ENCODE measurements at places on chromosomes 1 and 21. TPM values are rescaled to one million over a fixed set of nuclear protein-coding genes. Genes with fewer than 3 reads are reported as not detected.

Gene TMIGD3
- 0.85 TPM for total RNA-seq

Gene EIF4G3
- total RNA-seq, result 33.9 TPM

Gene SPRR1B
- total RNA-seq, result not detected

Gene SDHB
- total RNA-seq, result 393 TPM

Gene MXRA8
- 20.2 TPM for total RNA-seq

Gene NSL1
- total RNA-seq, result 29.0 TPM

Gene SYTL1
- 1.1 TPM for total RNA-seq

Gene TRIM46
- 0.11 TPM for total RNA-seq

Gene GGPS1
- total RNA-seq, result 30.2 TPM

Gene GPR52
- 0.91 TPM for total RNA-seq

Gene LHX8
- not detected for total RNA-seq

Gene AMY1B
- total RNA-seq, result not detected

Gene COL11A1
- total RNA-seq, result not detected

Gene KIF26B
- total RNA-seq, result 3.5 TPM
